Amygdala (tissue), 56 donors: ENCODE measurements at places on chromosomes 1 and 21.

- DNase-seq: no peak
These were observed 23.0 kb downstream of the RLF start for GRCh38 chr1:40184193-40184592.

GRCh38 chr1:35640380-35641232 lies 720 bp downstream of the PSMB2 start:
- no peak for DNase-seq

- DNase-seq: no peak
These were observed 38.3 kb upstream of the GBP5 start for GRCh38 chr1:89310976-89311375.

DNA sequence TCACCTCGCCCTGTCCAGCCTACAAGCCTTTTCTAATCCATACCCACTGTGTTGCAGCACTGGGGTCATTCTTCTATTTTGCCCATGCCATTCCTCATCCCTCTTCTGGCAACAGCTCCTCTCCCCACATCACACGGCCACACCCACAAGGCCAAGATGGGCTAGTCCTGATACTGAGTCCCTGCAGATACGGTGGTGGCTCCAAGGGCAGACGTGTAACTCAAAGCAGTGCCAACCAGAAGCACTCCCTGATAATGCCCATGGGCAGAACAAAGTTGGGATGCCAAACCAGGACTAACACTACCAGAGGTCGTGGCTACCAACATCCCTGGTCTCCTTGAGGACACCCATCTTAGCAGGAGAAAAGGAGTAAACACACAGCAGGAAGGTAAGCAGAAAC lies 64.8 kb downstream of the APP start:
- no peak for DNase-seq

DNA sequence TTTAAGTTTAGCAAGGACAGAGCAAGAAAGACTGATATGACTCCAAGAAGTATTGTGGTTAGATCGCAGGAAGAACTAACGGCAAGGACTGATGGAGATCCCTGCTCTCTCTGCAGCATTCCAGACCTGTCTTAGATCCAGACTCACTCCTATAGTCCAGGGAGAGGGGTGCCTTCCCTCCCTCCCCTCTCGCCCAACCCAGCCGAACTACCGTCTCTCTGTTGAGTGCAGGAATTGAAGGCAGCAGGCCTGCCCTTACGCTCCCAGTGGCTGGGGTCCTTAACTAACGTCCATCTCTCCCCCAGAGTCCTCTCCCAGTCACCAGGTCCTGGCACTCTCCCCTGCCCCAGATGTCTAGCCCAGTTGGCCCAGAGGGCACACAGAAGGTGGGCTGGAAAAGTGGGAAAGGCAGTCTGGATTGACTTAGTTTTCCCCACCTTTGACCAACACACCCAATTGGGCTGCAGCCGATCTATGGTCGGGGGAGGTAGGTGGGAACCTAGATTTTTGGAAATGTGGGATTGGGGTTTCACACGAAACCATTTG lies 1.1 kb downstream of the CRABP2 start:
- DNase-seq: no peak

GRCh38 chr1:186628910-186629309 lies 51.3 kb downstream of the PTGS2 start:
- no peak for DNase-seq

DNA sequence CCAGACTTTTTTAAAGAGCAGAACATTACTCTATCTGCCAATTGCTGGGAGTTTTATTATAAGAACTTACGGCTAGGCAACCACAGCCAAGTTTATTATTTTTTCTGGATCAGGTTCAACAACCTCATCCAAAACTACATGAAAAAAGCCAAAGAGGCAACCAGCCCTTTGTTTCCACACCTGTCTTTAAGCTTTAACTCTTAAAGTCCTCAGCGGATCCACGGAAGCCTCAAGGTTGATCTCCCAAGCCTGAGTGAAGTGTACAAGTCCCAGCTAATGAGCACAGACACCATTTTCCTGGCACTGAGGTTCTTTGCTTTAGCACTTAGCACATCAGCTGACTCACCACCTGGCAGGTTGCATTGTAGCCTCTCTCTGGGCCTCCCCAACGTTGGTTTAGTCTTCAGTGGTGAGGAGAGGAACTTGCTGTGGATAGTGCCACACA lies 143.1 kb downstream of the TGFBR3 start:
- no peak for DNase-seq

- DNase-seq: no peak
These were observed 357.9 kb upstream of the USP24 start for GRCh38 chr1:55572878-55573734.

DNA sequence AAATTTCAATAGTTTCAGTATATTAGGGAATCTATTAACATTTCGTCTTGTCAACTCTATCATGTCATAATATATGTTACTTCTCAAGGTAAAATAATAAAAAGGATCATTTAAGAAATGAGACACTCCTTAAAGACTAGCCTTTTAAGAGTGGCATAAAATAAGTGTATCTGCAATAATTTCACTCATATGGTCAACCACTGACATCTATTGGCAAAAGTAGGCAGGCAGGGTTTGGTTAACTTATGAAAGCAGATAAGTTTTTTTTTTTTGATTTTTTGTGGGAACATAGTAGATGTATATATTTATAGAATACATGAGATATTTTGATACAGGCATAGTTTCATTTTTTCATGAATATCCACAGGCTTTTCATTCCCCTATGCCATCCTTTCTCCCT lies 5.5 kb upstream of the RGS21 start:
- DNase-seq: no peak

DNA sequence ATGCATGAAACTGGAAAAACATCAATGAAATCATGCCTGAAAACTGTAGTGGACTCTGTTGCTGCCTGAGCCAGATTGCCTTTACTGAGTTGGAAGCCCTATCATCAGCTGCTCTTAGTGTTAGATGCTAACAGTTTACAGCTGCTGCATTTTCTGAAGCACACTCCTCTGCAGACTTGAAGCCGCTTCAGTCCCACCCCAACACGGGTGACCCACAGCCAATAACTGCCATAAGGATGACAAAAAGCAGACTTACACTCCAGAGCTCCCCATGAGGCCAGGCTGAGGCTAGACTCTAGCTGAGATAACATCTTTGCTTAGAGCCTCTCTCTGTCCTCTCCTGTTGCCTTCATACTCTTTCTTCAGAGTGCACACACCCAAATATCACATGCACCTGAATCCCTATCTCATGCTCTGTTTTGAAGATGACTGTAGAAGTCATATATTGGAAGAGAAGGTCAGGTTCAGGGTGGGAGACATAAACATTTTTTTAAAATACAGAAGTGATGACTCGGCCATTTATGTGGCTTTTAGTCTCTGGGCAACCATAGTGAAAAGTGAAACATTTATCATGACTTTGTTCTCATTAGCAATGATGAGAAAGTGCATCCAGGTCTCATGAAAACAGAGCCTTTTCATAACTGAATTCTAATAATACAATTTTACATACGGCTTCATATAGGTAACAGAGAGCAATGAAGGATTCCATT lies 161.0 kb downstream of the KCNK2 start:
- no peak for DNase-seq

GRCh38 chr1:68157416-68157815 lies 74.9 kb downstream of the WLS start:
- DNase-seq: no peak

DNA sequence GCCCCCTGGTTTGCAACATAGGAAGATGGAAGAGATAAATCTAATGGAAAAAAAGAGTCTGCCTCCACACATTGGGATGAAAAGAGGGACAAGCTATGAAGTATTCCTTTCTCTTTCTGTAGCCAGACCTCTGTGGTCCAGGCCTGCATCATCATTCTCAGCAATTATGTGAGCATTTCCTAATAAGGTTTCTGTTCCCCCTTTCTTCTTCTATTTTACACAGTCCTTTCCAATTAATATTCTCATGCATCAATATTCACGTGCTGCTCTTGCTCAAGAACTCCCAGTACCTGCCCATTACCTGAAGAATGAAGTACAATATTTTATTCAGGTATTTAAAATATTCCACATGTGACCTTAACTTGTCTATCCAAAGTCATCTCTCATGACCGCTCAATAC lies 8.2 kb upstream of the SLC30A1 start:
- no peak for DNase-seq
